ENCODE measurements at places on chromosomes 1 and 21.

- DNase-seq: no peak
Observed at GRCh38 chr1:25011275-25011674, 81.2 kb upstream of the RUNX3 start.

- DNase-seq: no peak
Observed at GRCh38 chr1:20594746-20595145, 5.8 kb downstream of the CDA start.

DNA sequence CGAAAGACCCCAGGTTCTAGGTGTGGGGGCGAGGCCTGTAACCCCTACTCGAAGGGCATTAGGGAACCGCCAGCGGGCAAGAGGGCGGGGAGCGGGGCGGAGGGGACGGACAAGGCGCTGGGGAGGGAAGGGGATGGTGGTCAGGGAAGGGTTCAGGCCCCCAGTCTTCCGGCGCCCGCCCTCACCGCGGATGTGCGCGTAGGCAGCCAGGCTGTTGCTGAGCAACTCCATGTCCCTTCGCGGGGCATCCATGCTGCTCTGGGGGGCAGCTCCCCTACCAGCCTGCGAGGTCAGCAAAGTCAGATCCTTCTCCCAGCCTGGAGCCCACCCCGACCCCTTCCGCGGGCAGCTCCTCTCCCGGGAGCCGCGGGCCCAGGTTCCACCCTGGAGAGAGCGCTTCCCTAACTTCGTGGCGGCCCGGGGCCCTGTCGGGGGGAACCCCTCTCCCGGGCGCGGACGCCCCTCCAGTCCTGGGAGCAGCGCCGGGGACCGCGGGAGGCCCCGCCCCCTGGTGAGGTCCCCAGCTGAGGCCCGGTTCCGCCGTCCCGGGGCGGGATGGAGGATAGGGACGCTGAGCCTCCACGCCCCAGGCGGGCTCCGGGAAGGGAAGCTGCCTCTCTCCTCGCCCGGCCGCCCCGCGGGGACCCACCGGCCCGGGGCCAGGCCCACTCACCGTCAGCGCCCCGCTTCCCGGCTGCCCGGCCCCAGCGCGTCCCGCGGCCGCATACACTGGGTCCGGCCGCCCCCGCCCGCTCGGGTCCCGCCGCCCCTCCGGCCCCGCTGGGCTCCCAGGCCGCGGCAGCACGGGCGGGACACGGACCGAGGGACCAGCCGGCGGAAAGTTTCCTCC, 434 bp downstream of the EVA1B start:
- DNase-seq: no peak

- DNase-seq: no peak
Observed at GRCh38 chr1:51526248-51526647, 7.2 kb upstream of the EPS15 start.

DNA sequence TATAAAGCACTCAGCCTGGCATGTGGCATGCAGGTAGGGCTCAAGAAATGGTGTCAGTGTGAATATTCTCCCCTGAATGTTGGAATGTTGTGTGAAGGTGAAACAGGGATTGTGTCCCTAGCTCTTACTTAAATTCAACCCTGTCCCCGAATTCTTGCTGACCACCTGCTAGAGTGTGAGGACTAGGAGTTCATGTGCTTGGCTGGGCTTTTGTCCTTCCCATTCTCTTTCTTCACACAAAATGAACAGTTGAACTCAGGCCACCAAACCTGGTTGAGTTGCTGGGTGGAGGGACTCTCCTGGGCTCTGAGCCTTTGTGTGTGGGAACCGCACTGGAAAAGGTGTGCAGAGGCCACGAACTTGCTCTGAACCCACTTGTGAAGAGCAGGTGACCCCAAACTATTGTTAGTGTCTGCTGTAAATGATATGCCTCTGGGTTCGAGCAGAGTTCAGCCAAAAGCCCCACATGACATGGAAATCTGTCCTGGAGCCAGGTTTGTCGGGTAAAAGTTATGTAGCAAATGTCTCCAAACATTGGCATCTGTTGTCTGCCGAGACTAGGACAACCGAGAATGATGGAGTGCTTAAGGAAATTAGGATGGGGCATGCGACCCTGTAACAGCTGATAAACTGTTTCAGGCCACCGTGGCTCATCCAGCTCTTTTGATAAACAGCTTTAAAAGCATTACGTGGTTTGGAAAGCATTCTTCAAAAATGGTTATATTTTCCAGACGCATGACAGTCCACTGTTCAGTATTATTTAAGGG, 144.2 kb downstream of the DHRS3 start:
- no peak for DNase-seq

DNA sequence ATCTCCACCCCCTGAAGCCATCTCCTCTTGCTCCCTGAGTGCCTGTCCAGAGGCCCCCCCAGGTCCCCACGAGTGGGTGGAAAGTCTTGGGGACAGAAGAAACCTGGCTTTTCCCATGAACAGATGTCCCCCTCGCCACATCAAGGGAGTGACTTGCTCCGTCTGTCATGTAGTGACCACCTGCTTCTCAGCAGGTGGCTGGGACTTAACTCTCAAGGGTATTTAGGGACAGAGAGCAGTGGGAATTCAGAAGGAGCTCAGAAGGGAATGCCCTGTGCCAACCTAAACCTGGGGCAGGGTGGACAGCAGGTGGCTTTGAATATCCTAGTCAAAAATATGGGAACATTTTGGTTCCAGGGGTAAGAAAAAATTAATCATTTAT, 139.8 kb downstream of the PRDM16 start:
- DNase-seq: no peak

GRCh38 chr21:38498057-38498833, at the start of gene ERG:
ERG (minus strand) TSS chr21:38498477; CDS start chr21:38498380, 97 bp downstream.
- no peak for DNase-seq

GRCh38 chr1:201721082-201722049, 107.6 kb upstream of the IPO9 start:
- no peak for DNase-seq

GRCh38 chr1:186055846-186056245, 319.2 kb downstream of the TPR start:
- no peak for DNase-seq

DNA sequence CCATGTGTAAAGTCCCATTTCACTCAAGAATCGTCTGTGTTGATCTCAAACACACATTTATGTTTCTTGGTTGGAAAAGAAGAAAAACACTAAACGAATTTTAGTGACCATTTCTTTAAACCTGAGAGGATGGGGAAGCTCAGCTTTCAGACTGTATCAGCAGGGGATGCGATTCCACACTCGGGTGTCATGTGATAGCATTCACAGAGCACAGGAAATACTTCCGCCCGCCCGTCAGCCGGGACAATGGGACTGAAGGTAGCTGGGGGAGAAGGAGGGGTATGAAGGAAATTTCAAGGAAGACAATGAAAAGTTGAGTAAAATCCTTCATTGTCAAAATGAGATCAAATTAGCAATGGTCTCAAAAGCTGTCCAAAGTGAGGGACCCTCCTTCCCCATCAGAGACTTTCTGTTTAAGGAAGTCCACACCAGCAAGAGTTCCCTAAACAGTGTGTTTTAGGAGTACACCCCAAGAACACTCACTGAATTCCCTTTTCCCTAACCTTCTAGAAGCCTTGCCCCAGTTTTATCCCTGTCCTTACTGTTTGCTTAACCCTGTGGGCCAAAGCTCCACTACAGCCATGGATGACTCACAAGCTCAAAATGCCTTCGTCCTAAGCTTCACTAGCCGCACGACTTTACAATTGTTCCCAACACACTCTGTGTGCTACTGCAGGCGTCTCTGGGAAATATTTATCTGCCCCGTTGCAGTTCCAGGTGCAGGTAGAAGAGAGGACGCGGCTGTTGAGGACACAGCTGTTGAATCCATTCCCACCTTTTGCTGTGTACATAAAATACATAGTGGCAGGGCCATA, 51.4 kb upstream of the SIM2 start:
- DNase-seq: no peak

GRCh38 chr1:175600721-175601440, 142.5 kb downstream of the TNR start:
- DNase-seq: no peak

DNA sequence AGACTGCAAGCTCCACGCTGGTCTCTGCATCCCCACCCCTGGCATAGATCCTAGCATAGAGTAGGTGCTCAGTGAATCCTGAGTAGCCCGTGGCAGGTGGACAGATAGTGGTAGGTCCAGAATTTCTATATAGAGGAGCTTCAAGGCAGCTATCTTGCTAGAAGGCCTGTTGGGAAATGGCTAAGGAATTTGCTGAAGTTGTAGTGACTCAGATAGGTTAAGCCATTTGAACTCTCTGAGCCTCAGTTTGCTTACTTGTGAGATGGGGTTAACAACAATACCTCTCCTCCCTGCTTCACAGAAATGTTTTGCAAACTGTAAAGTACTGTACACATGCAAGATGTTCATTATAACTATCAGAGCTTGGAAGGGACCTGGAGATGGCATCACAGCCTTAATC, 23.4 kb upstream of the EPHB2 start:
- no peak for DNase-seq

DNA sequence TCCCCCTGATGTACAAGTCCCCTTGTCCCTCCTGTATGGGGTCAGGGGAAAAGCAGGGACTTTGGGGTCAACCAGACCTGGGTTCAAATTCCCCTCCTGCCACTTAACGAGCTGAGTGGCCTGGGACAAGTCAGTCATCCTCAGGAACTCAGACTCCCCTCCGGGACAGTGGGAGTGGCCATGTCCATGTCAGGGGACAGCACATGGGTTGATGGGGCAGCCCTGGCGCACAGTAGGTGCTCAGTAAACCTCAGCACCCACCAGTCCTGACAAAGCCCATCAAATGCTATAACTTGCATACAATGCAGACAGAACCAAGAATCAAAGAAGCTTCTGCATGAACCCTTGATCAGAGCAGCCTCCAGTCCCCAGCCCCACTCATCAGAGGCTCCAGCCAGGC, 30.0 kb downstream of the MATN1 start:
- DNase-seq: no peak

GRCh38 chr1:244583358-244583982, 69.5 kb upstream of the DESI2 start:
- DNase-seq: no peak

Data from SIG-M5 (cell line).